ENCODE measurements at places on chromosomes 11 and 22.

DNA sequence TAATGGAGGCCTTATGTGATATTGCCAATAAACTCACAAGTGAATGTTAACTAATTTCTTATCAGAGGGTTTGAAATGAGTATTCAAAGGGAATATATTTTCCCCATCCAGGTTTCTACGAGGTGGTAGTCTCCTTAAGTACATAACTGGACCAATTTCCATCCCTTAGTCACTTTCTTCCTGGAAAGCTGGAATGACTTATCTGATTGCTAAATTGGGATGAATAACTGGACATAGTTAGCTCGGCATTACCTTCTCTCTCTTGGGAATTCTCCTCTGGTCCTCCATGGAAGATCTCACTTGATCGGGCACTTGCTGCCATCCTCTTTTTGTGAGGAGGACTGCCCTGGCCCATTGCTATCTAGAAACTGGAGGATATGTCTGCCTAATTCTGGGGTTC lies 109.1 kb downstream of the TRPC6 start:
- no peak for DNase-seq

DNA sequence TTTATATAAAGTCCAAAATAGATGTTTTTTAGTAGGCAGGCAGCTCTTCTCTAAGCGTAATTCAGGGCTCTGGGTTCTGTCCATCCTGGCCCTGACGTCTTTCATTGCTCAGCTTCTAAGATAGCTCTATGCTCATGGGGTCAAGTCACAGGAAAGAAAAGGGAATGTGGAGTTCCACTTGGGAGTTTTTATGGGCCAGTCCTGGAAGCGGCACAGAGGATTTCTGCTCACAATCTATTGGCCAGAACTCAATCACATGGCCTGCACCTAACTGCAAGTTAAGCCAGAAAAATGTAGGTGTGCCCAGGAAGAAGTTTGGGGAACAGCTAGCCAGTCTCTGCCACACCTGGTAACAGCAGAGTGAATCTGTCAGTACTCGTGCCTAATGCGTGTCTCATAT lies 7.4 kb upstream of the ZBTB16 start:
- no peak for DNase-seq

GRCh38 chr22:38139901-38140300 lies 29.4 kb upstream of the BAIAP2L2 start:
- DNase-seq, result no peak

GRCh38 chr11:114031246-114031966 lies 28.1 kb upstream of the ZBTB16 start:
- DNase-seq, result no peak

DNA sequence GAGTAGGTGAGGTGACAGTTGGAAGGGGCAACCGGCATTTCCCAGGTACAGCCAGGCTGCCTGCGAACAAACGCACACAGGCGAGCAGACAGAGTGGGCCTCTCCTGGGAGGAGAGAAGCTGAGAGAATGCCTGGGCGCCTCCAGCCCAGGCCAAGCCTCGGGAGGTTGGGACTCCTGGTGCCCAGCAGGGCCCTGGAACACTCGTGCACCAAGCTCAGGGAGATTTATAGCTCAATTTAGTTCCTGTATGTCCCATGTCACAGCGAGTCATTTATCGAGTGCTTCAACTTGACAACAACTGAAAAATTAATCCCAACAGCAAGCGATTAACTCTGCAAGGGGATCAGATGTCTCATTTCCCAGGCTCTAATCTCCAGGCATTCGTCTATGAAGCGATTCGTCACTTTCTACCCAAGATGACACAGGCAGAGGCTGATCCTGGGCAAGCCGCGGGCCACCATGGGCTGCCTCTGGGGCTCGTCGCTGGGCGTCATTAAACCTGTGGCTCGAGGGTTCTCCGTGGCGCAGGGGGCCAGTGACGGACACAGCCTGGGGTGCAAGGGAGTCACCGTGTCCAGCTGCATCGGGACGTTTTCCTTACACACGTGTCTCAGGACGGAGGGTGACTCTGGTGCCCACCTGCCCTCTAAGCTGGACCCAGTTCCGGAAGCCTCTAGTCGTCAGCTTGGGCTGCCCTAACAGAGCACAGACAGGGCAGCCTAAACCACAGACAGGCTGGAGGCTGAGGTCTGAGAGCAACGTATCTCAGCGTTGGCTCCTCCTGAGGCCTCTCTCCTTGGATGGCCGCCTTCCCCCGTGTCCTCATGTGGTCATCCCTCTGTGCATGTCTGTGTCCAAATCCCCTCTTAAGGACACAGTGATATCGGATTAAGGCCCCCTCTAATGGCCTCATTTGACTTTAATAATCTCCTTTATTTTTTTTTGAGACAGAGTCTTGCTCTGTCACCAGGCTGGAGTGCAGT lies 154.1 kb downstream of the CTTN start:
- DNase-seq, result no peak

GRCh38 chr11:43119275-43119970 lies 192.4 kb upstream of the API5 start:
- DNase-seq, result no peak

DNA sequence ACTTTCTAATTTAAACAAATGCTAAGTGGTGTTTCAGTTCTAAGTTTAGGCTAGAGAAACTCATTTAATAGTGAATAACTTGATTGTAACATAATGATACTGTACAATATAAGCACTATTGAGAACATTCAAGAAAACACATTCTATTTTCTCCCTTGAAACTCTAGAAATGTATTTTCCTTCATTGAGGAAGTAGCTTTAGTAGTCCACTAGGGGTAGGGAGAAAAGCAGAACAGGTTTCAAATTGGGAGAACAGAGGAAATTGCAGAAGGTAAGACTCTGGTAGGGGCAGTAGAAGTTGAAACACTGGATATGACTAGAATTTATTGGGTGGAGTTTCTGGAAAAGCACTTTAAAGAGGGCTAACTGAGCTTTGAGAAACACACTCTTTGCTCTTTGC lies 31.6 kb upstream of the MPPED2 start:
- no peak for DNase-seq

DNA sequence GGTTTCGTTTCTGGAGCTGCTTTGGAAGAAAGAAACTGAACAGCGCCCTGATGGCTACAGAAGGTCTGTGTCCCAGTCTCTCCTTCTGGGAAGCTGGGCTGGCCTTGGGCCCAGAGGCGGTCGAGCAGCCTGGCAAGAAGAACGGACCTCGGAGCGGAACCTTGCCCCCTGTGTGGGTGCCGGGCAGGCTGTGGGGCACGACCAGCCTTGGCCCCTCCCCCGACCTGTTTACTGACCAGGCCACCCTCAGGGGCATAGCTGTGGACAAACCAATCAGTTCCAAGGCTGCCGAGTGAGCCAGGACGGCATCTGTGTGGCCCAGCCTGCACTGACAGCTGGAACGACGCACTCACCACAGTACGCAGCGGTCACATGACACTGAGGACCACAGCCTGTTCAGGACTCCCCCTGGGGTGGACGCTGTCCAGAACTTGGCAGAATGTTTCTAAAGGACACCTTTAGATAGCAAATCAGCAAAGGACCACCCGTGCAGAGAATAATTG lies 7.2 kb downstream of the PIM3 start:
- no peak for DNase-seq

DNA sequence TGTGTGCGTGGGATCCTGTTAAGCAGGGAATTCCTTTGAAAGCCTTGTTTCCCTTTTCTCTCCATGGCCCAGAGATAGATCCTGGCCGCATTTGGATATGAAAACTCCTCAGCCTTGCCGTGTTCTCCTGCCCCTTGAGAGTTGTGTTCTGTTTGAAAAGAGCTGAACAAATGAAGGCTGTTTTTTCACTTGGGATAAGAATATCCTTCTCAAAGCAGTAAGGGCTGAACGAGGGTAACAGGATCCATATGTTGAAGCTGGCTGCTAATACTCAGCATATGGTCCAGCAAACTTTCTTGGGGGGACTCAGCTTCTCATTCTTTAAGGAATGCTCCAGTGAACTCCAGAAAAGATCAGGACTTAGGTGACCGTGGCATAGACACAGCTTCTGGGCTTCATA lies 114.5 kb upstream of the TTC12 start:
- no peak for DNase-seq

GRCh38 chr11:68735646-68736045 lies 15.7 kb downstream of the TESMIN start:
- no peak for DNase-seq

DNA sequence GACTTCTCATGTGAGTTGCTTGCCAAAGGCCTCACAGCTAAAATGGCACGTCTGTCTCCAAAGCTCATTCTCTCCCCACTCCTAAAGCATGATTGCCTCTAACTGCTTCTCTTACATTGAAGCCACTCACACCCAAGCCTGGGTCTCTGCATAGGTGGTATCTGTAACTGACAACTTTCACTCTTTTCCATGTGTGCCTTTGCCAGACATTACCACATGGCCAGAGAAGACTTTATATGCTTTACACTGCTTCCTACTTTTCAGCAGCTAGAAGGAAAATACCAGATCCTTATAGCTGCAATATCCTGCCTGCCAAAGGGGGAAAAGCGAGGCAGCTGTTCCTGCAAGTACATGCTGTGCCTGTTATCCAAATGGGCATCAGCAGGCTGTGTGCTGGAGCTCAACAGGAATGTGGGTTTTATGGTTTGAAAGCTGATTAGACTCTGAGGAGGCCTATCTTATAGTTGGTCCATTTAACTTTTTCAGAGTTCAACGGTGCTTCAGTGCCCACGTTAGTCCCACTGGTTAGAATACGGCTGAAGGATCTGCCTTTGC lies 547.1 kb downstream of the RAB38 start:
- DNase-seq, result no peak

DNA sequence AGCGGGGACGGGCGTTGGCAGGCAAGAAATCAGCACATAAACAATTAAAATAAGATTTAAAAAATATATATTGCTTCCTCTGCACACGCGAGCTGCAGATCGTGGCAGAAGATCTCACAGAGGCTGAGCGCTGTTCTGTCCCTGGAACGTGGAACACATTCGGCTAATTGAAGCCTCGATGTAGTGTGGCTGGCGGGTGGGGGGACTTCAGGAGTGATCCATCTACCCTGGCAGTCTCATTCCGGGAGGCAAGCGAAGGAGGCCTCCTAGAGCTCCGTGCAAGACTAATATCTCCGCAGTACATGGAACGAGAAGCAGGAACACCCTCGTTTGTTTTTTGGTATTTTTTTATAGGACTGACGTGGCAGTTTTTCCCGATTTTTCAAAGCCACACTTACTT lies 402.4 kb downstream of the MN1 start:
- no peak for DNase-seq

- DNase-seq, result peak; percentile 41
Measured at GRCh38 chr11:35893796-35894475, 49.9 kb upstream of the LDLRAD3 start.

DNA sequence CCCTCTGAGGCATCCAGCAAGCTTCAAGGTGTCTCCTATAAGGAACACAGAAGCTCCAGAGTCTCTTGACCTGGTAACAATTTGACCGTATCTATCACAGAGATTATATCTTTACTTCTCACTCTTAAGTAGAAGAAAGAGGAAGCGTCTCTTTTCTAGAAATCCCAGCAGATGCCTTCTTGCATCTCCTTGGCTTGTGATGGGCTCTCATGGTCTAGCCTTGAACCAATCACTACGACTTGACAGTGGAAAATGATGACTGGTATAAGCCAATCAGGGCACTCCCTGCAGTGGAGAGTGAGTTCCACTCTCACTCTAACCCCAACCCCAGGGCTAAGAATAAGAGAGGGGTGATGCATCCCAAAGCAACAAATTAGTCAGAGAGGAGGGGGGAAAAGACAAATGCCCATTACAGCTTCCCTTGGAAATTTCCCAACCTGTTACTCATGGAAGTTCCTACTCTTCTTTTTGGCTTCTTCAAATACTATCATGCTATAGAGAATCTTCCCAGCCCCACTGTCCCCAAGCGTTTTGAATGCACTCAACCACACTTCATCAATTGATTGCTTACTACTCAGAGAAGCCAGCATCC lies 293.5 kb downstream of the MN1 start:
- DNase-seq, result no peak

DNA sequence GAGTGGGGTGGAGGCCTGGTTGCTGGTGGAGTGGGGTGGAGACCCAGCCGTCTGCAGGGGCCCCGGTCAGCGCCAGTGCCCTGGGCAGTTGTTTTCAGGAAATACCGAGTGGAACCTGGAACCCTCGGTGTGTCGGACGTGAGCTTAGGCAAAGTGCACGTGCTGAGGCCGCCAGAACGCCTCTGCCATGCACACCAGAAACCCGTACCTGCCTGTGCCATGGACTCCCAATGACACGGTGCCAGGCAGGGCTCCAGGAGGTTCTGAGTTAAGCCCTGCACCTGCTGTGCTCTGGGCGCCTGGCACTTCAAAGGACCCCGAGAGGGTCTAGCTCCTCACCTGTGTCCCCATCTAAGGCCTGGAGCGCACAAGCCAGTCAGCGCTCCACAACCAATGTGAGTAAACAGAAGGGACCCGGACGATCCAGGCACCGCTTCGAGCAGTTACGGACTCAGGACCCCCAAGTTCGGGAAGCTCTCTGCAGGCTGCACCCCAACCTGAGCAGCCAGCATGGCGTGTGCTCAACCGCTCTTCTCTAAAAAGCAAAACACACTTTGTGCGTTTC lies 12.3 kb downstream of the TOLLIP start:
- no peak for DNase-seq

DNA sequence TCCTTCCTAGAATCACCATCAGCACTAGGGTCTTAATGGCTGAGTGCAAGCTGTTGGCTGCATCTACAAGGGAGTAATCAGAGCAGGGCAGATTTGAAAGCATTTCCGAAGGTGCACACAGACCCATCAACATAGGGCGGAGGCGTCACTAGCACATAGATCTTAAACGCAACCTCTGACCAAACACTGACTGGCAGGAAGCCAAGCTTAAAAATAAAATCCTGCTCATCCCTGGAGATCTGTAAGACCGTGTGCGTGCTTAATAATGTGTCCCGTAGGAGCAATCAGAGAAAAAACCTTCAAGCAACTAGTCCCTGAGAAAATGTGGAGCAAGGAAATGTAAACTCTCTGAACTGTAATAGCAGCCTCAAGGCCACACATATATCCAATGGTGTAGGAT lies 470.5 kb downstream of the ETS1 start:
- DNase-seq, result no peak

GRCh38 chr11:74171630-74171968 lies 510 bp downstream of the PPME1 start:
- DNase-seq, result peak; percentile 14

GRCh38 chr11:29214833-29215232 lies 802.0 kb downstream of the KCNA4 start:
- no peak for DNase-seq

DNA sequence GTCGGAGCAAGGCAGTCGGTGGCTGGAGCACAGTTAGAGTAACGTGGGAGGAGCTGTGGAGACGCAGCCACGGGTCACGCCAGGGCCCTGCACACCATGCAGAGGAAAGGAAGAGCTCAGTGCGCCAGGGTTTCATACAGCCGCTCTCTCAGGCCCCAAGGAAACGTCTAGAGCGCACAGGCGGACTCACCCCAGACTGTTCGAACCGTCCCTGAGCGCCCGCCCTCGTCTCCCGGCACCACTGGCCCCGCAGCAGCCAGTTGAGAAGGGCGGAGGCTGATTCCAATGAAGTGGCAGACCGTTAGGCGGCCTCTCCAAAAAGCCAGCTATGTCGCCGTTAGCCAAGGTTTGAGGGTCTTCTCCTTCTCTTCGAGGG lies 483 bp upstream of the HYLS1 start:
- DNase-seq, result peak; percentile 62

Data from kidney tubule cell (primary cell).